Activated CD4-positive, alpha-beta memory T cell treated with anti-CD3 and anti-CD28 coated beads, Interleukin-2, amount 10 ng/mL, durations not matched to agents 7 days and 5 days (primary cell): ENCODE measurements at places on chromosomes 13 and 19. TPM values are rescaled to one million over a fixed set of nuclear protein-coding genes. Genes with fewer than 3 reads are reported as not detected.

GRCh38 chr19:47614021-47614295, 5.0 kb downstream of the BICRA start:
- H3K27me3 ChIP-seq: no peaks in the 10 kb centered on the region
- H3K4me1 ChIP-seq: peaks cover 17% of the 10 kb centered on the region
- no peak overlapping the region for H3K27ac ChIP-seq

DNA sequence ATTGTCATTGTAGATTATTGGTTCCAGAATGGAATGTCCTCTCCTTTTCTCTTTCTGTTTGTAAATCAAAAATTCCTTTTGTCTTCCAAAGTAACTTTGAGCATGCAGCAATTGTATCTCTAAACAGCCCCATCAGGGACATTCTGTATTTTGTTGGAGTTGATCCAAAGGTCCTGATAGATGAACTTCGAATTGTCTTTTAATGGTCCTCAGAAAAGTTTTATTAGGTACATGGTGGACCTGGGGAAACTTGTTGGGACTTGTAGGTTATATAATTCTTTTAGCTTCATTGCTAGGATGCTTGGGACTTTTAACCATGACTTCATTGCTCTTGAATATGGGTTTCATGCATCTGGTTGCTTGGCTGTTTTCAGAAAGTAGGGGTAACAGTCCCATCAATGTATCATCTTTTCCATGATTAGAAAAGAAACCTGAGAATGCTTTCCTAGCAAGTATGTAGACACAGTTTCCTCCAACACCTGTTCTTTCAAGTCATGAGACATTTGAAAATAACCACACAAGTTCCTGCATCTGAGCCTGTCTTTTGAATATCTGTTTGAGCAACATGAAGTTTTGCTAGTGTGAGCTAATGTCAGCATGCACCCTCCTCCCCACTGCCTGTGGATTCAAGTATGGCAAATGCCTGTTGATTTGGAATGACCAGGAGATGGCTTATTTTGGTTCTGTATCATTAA, 413.1 kb downstream of the KCNRG start:
- H3K27me3 ChIP-seq: no peaks in the 10 kb centered on the region
- no peak overlapping the region for H3K27ac ChIP-seq
- no peak for DNase-seq
- no peak overlapping the region for H3K4me3 ChIP-seq

DNA sequence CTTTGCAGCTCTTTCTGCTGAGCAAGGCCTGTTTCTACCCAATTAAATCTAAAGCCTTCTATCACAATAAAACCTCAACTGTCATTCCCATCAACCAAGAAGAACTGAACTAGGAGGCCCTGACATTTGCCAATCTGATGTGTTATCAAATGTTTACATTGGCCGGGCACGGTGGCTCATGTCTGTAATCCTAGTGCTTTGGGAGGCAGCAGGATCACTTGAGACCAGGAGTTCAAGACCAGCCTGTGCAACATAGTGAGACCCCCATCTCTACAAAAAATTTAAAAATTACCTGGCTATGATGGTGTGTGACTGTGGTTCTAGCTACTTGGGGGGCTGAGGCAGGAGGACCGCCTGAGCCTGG, 2.8 kb upstream of the FBXO17 start:
- H3K36me3 ChIP-seq: peaks cover 7% of the 10 kb centered on the region
- peaks cover 22% of the 10 kb centered on the region for H3K27me3 ChIP-seq
- H3K4me1 ChIP-seq: peaks cover 29% of the 10 kb centered on the region
- peak overlapping the region; percentile 48 for H3K27ac ChIP-seq
- H3K4me3 ChIP-seq: no peak overlapping the region

- peaks cover 39% of the 10 kb centered on the region for H3K36me3 ChIP-seq
- H3K27me3 ChIP-seq: peaks cover 22% of the 10 kb centered on the region
- peaks cover 31% of the 10 kb centered on the region for H3K4me1 ChIP-seq
- H3K4me3 ChIP-seq: no peak overlapping the region
- no peak overlapping the region for H3K27ac ChIP-seq
Observed at GRCh38 chr19:38385804-38386257, 2.0 kb downstream of the GGN start.

DNA sequence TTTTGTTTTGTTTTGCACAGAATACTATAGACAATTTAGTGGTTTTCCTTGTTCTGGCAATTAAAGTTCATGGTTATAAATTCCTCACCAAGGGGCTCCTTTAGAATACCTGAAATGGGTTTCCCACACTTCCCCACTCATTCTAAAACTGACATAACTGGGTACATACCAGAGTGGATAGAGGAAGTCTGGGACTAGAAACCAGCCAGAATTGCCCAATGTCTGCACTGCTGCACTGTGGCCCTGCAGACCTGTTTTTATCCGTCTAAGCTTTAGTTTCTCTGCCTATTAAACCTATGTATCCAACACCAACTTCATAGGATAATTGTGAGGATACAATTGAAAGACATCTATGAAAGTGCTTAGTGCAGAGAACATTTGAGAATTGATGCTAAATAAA, 498.6 kb downstream of the KCTD12 start:
- no peaks in the 10 kb centered on the region for H3K36me3 ChIP-seq
- DNase-seq: no peak
- H3K4me3 ChIP-seq: no peak overlapping the region
- H3K27me3 ChIP-seq: no peaks in the 10 kb centered on the region
- no peaks in the 10 kb centered on the region for H3K4me1 ChIP-seq

- no peak overlapping the region for H3K4me3 ChIP-seq
- H3K27me3 ChIP-seq: no peaks in the 10 kb centered on the region
- no peak overlapping the region for H3K27ac ChIP-seq
- DNase-seq: no peak
- no peaks in the 10 kb centered on the region for H3K36me3 ChIP-seq
- peaks cover 3% of the 10 kb centered on the region for H3K4me1 ChIP-seq
Observed at GRCh38 chr13:112711528-112712265, 21.9 kb downstream of the ATP11A start.

- DNase-seq: no peak
- no peak overlapping the region for H3K4me3 ChIP-seq
- peaks cover 3% of the 10 kb centered on the region for H3K36me3 ChIP-seq
- no peaks in the 10 kb centered on the region for H3K4me1 ChIP-seq
Observed at GRCh38 chr19:56969156-56969555, 128.6 kb upstream of the PEG3 start.

- no peak for DNase-seq
- no peak within 1 kb of the TSS for H3K27ac ChIP-seq
- peaks cover 2% of the 10 kb centered on the region for H3K36me3 ChIP-seq
- H3K27me3 ChIP-seq: peaks cover 48% of the 10 kb centered on the region
- H3K4me3 ChIP-seq: no peak within 1 kb of the TSS
- H3K4me1 ChIP-seq: peaks cover 4% of the 10 kb centered on the region
Observed at GRCh38 chr13:96089749-96090239, at the start of gene HS6ST3. Gene HS6ST3 (plus strand): TSS chr13:96090107.

- no peaks in the 10 kb centered on the region for H3K4me1 ChIP-seq
- H3K27me3 ChIP-seq: no peaks in the 10 kb centered on the region
- DNase-seq: no peak
- H3K36me3 ChIP-seq: no peaks in the 10 kb centered on the region
- no peak overlapping the region for H3K4me3 ChIP-seq
Observed at GRCh38 chr19:22532388-22533300, 101.5 kb upstream of the ZNF492 start.

DNA sequence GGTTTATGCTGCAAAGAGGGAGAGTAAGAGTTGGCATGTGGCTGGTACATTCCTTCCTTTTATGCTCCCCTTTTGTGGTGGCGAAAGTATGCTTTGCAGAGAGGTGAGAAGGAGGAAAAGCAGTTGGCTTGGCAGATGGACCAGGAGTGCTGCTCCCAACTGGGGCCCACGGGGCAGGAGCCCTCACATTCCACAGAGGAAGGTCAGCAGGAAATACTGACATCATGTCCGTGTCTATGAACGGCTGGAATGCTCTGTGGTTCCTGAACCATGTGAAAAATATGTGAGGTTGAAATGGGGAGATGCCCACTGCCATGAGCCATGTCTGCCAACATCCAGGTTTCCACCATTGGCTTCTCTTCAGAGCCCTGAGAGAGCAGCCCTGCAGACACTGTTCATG, 33.3 kb upstream of the GAS6 start:
- no peaks in the 10 kb centered on the region for H3K36me3 ChIP-seq
- no peak overlapping the region for H3K27ac ChIP-seq
- peak; percentile 1 for DNase-seq
- H3K27me3 ChIP-seq: peaks cover 32% of the 10 kb centered on the region
- H3K4me1 ChIP-seq: no peaks in the 10 kb centered on the region

DNA sequence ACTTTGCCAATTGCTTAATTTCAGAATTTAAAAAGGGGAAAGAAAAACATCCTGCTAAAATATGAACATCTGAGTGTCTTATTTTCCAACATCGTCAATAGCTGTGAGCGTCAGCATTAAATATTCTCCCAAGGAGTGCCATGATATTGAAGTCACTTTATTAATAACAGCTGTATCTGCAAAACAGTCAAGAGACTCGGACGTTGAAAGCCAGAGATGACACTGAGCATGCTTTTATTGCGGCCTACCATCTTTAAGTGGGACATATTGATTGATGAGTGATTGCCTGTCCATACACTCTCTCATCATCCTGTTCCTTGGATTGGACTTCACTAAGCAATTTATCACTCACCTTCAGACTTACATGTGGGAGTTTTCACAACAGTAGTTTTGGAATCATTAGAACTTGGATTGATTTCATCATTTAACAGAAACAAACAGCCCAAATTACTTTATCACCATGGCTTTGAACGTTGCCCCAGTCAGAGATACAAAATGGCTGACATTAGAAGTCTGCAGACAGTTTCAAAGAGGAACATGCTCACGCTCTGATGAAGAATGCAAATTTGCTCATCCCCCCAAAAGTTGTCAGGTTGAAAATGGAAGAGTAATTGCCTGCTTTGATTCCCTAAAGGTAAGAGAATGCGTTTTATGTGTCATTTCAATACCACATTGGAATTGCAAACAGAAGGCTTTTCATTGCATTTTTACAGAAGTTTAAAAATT, 53.8 kb downstream of the MBNL2 start:
- no peak overlapping the region for H3K27ac ChIP-seq
- H3K27me3 ChIP-seq: no peaks in the 10 kb centered on the region
- DNase-seq: no peak
- H3K4me3 ChIP-seq: no peak overlapping the region
- H3K36me3 ChIP-seq: peaks cover 21% of the 10 kb centered on the region

GRCh38 chr13:94608586-94608985, 6.9 kb downstream of the GPR180 start:
- no peak overlapping the region for H3K4me3 ChIP-seq
- DNase-seq: no peak
- no peak overlapping the region for H3K27ac ChIP-seq
- peaks cover 33% of the 10 kb centered on the region for H3K4me1 ChIP-seq
- no peaks in the 10 kb centered on the region for H3K27me3 ChIP-seq

GRCh38 chr13:111460548-111461444, 140.4 kb downstream of the TEX29 start:
- H3K4me1 ChIP-seq: no peaks in the 10 kb centered on the region
- DNase-seq: peak; percentile 16

DNA sequence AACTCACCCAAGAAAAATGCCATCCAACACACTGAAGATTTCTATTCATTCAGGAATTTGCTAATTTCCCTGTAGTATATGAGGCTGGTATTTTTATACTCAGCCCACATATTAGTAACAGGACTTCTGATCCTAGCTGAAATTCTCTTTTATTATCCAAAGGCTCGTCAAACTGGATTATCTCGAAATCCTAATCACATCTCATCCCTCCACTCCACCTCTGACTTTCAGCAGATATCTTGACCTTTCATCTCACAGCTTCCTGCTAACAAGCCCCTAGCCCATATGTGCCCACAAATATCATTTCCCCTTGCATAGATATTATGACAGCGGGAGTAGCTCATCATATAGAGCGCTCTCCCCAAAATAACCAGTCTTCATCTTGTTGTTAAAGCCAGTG, 279.7 kb downstream of the FGF14 start:
- no peak for DNase-seq
- no peak overlapping the region for H3K27ac ChIP-seq
- no peaks in the 10 kb centered on the region for H3K27me3 ChIP-seq

- H3K4me1 ChIP-seq: no peaks in the 10 kb centered on the region
- H3K27me3 ChIP-seq: no peaks in the 10 kb centered on the region
Observed at GRCh38 chr19:55544014-55544413, 1.3 kb downstream of the SBK3 start.

DNA sequence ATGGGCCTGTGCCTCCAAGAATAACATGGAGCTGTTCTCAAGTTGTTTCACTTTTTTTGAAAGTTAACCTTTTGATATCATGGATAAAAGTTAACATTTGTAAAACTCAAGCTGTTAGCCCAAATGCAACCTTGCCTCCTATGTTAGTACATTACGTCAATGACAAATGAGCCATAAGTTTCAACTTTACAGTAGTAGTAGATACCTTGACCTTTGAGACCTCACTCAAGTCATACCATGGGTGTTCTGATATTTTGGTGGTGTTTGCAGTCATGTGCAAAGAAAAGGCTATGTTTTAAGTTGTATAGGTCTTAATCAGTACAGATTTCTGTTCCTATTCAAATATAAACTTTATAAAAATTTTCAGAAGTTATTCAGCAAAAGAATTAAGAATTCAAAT, 539.2 kb downstream of the GPC6 start:
- no peaks in the 10 kb centered on the region for H3K36me3 ChIP-seq
- DNase-seq: no peak
- H3K4me3 ChIP-seq: no peak overlapping the region
- H3K27me3 ChIP-seq: peaks cover 2% of the 10 kb centered on the region
- H3K4me1 ChIP-seq: no peaks in the 10 kb centered on the region

DNA sequence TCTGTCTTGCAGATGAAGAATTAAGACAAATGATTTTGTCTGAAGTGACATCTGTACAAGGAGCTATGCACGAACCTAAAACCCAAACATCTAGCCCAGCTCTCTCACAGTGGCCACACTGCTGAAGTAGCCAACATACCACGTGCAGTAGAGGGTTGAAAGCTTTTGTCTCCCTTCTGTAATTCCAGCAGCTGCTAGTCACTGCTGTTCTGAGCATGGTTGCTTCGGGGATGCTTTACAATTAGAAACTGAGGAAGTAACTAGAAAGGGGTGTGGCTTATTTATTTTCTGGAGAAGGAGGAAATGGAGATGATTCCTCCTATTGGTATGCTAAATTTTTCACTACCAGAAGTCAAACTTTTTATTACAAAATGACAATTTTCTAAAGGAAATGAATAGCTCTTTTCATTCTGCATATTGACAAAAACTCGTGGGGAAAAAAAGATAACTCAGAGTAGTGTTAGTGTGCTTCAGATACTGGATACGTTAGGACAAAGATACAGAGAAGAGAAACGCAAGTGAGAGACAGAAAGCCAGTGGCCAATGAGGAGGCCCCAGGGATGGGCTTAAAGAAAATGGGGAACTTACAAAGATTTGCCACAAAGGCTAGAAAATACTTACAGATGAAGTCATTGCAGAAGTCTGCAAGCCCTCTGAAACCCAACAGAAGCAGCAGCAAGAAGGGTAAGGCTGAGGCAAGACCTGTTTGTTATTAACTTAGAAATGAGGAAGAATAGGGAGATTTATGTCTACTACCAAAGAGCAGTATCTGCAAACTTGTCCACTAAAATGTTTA, 192.7 kb upstream of the MIR17HG start:
- no peak for DNase-seq
- H3K4me1 ChIP-seq: no peaks in the 10 kb centered on the region
- H3K4me3 ChIP-seq: no peak overlapping the region
- no peak overlapping the region for H3K27ac ChIP-seq
- peaks cover 7% of the 10 kb centered on the region for H3K27me3 ChIP-seq

GRCh38 chr19:940591-941291, 14.9 kb downstream of the ARID3A start:
- peak; percentile 67 for DNase-seq
- H3K4me1 ChIP-seq: peaks cover 32% of the 10 kb centered on the region
- H3K27me3 ChIP-seq: no peaks in the 10 kb centered on the region
- peak overlapping the region; percentile 69 for H3K4me3 ChIP-seq
- H3K36me3 ChIP-seq: peaks cover 27% of the 10 kb centered on the region

CCL25 gene
- not detected for total RNA-seq

RABAC1 gene
- total RNA-seq: 97.2 TPM

CLN5 gene
- total RNA-seq: 15.6 TPM

IL17D gene
- total RNA-seq: not detected

ZNF667 gene
- total RNA-seq: not detected

ZNF223 gene
- 0.40 TPM for total RNA-seq

HCN2 gene
- 3.5 TPM for total RNA-seq

HSPB6 gene
- total RNA-seq: 0.48 TPM
